ENCODE measurements at places on chromosomes 16 and 17.

- DNase-seq = no peak
These were observed 17.4 kb downstream of the NF1 start for GRCh38 chr17:31112001-31112661.

- no peak for DNase-seq
These were observed 5.6 kb upstream of the PGS1 start for GRCh38 chr17:78372841-78373240.

- no peak for DNase-seq
These were observed 82.2 kb upstream of the RNU2-1 start for GRCh38 chr17:43315858-43316521.

DNA sequence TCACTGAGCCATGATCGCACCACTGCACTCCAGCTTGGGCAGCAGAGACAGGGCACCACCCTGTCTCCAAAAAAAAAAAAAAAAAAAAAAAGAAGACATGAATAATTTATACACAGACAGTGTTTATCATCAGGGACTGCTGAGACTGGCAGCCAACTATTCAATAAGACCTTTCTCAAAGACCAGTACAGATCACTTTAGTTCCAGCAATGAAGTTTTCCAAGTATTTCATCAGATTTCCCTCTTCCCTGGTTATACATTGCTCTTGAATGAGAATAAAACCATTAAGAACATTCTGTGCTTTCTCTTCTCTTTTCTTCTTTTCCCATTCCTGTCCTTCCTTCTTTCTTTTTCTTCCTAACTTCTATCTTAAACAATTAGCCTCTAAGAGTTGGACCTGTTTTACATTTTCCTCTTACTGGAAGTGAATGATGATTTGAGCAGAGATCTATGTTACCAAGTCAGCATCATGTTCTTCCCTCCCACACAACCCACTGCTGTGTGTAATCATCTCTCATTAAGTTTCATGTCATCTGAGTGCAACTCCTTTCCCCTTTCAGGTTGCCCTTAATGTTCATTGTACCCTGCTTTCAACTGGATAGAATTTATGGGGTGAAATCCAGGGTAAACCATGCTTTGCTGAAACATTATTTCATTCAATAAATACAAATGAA is 35.9 kb upstream of the SMIM36 start:
- no peak for DNase-seq

DNA sequence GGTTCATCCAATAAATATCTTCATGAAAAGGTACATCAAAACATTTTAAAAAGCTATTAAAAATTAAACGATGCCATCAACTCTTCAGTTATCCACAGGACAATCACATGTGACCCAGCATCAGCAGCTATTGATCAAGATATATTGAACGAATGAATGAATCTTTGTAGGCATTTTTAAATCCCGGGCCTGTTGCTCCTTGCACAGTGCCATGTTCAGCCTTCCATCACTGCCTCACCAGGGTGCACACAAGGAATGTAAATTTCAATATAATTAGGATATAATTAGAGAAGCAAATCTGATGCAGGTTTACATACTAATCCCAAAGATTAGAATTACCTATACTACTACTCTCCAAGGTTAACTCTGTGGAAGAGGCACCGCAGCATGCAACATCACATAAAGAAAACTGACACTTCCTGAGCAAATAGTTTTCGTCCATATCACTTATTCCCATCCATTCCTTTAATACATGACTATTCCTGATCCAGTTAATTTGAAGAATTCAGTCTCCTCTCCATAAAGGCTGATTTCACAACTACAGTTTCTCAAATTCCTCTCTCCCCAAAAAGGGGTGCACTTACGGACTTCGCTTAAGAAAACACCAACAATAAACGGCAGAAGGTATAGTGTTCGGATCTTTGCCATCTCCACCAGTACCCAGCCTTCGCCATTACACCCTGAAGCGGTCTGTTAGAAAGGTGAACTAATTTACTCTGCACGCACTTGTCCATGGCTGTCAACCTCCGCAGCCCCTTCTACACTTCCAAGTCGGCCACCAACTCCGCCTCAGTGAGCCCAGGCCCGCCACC is 938 bp downstream of the NCOR1 start:
- no peak for DNase-seq

DNA sequence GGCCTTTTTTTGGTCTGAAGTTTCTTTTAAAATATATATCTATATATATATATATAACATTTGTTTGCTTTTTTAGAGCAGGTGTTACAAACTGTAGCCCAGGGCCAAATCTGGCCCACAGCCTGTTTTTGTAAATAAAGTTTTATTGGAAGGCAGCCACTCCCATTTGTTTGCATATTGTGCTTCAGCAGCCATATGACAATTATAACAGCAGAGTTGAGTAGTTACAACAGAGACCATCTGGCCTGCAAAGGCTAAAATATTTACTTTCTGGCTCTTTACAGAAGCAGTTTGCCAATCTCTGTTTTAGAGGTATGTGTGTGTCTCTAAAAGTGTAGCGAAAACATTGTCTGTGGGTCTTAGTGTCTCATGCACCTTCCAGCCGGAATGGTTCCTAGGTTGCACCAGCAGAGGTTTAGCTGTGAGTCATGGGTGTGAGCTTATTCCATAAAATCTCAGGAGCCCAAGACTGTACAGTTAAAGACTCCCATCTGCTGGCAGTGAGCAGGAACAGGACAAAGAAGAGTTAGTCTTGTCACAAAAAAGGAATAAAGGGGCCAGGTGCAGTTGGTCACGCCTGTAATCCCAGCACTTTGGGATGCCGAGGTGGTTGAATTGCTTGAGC is 23.8 kb downstream of the LCMT1 start:
- DNase-seq = no peak

GRCh38 chr17:45973946-45974859 is 24.8 kb upstream of the STH start:
- DNase-seq = no peak
